ENCODE measurements at places on chromosomes 2 and 18. TPM values are rescaled to one million over a fixed set of nuclear protein-coding genes. Genes with fewer than 3 reads are reported as not detected.
A peak's percentile ranks its signal among the peaks of the same experiment; 100 is the strongest.

The TMEM17 gene
- 2.0 TPM for total RNA-seq

The PLEKHH2 gene
- 53.8 TPM for total RNA-seq

The RAMP1 gene
- total RNA-seq = 11.1 TPM

The MAP3K20 gene
- total RNA-seq = 52.0 TPM

The RNF149 gene
- total RNA-seq = 94.0 TPM

The DSG1 gene
- total RNA-seq = not detected

The CAD gene
- 27.1 TPM for total RNA-seq

The CRYBA2 gene
- total RNA-seq = not detected

The RIT2 gene
- not detected for total RNA-seq

The ANKRD29 gene
- total RNA-seq = 72.0 TPM

The KCNK3 gene
- total RNA-seq = 25.4 TPM

The AGXT gene
- total RNA-seq = not detected

The ST8SIA3 gene
- total RNA-seq = not detected

The SLC14A1 gene
- 6.0 TPM for total RNA-seq

The PSMA8 gene
- not detected for total RNA-seq

The RGPD8 gene
- total RNA-seq = 20.0 TPM

GRCh38 chr2:220090050-220090449, 462.6 kb downstream of the SLC4A3 start:
- H3K4me3 ChIP-seq = no peak overlapping the region
- DNase-seq = no peak
- H3K27ac ChIP-seq = no peak overlapping the region
- no peaks in the 10 kb centered on the region for H3K4me1 ChIP-seq
- H3K36me3 ChIP-seq = no peaks in the 10 kb centered on the region

- no peaks in the 10 kb centered on the region for H3K4me1 ChIP-seq
- no peaks in the 10 kb centered on the region for H3K27me3 ChIP-seq
- H3K27ac ChIP-seq = no peak overlapping the region
- no peak overlapping the region for H3K4me3 ChIP-seq
- H3K36me3 ChIP-seq = no peaks in the 10 kb centered on the region
- no peak for DNase-seq
These were observed 132.0 kb upstream of the UBE2E3 start for GRCh38 chr2:180848393-180848792.

- no peaks in the 10 kb centered on the region for H3K4me1 ChIP-seq
- H3K4me3 ChIP-seq = no peak overlapping the region
- no peaks in the 10 kb centered on the region for H3K27me3 ChIP-seq
- no peaks in the 10 kb centered on the region for H3K36me3 ChIP-seq
- H3K27ac ChIP-seq = no peak overlapping the region
- no peak for DNase-seq
These were observed 134.0 kb upstream of the SERTAD2 start for GRCh38 chr2:64787698-64788097.

DNA sequence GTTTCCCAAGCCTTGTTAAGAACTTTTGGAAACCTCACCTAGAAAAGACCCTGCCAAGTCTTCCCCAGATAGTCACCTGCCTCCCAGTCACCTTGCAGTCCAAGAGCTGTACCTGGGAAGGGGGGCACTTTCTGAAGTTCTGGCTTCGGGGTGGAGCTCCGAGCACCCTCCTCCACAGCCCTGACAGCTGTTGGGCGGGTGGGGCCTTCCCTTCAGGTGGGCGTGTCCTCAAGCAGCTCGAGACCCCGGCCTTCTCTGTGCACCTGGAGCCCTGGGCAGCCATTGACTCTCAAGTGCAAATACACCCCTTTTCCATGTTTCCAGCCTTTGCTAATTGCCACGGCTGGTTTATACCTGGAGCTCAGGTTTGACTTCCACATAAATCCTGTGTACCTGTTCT, 37.0 kb upstream of the IGFBP5 start:
- no peaks in the 10 kb centered on the region for H3K27me3 ChIP-seq
- H3K27ac ChIP-seq = no peak overlapping the region
- DNase-seq = no peak
- H3K4me3 ChIP-seq = no peak overlapping the region
- no peaks in the 10 kb centered on the region for H3K36me3 ChIP-seq

DNA sequence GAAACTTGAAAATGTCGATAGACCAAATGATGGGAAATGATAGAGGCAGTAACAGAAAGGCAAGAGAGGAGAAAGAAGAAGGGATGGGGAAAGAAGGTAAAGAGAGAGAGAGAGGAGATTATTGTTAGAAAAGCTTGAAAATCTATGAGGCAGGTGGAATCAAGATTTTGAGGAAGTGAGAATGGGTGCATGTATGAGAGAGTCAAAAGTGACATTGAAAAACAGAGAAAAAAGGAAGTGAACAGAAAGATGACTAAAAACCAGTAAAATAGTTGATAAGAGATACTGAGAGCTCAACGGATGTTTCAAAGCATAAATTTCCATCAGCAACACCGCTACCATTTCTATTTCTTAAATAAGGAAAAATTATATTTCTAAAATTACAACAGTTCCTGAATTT, 327.4 kb upstream of the CWC22 start:
- H3K4me1 ChIP-seq = no peaks in the 10 kb centered on the region
- no peak overlapping the region for H3K4me3 ChIP-seq
- no peak for DNase-seq
- no peaks in the 10 kb centered on the region for H3K36me3 ChIP-seq

GRCh38 chr2:234204480-234204879, 154.0 kb downstream of the SPP2 start:
- no peaks in the 10 kb centered on the region for H3K4me1 ChIP-seq
- DNase-seq = no peak
- no peak overlapping the region for H3K4me3 ChIP-seq
- no peaks in the 10 kb centered on the region for H3K36me3 ChIP-seq

GRCh38 chr2:9772999-9773902, 70.0 kb upstream of the TAF1B start:
- DNase-seq = no peak
- peaks cover 18% of the 10 kb centered on the region for H3K4me1 ChIP-seq
- no peaks in the 10 kb centered on the region for H3K27me3 ChIP-seq
- no peak overlapping the region for H3K4me3 ChIP-seq
- no peaks in the 10 kb centered on the region for H3K36me3 ChIP-seq

GRCh38 chr2:7508296-7508943, 591.2 kb downstream of the RNF144A start:
- no peaks in the 10 kb centered on the region for H3K4me1 ChIP-seq
- H3K27me3 ChIP-seq = peaks cover 5% of the 10 kb centered on the region
- H3K4me3 ChIP-seq = no peak overlapping the region
- DNase-seq = no peak
- H3K36me3 ChIP-seq = no peaks in the 10 kb centered on the region
- H3K27ac ChIP-seq = no peak overlapping the region

- peaks cover 18% of the 10 kb centered on the region for H3K4me1 ChIP-seq
- no peaks in the 10 kb centered on the region for H3K36me3 ChIP-seq
- peaks cover 90% of the 10 kb centered on the region for H3K27me3 ChIP-seq
- DNase-seq = peak; percentile 63
- peak overlapping the region; percentile 40 for H3K4me3 ChIP-seq
These were observed 822 bp downstream of the GDF7 start for GRCh38 chr2:20667531-20668401.

- no peak for DNase-seq
- no peaks in the 10 kb centered on the region for H3K36me3 ChIP-seq
- H3K4me1 ChIP-seq = peaks cover 23% of the 10 kb centered on the region
- peaks cover 69% of the 10 kb centered on the region for H3K27me3 ChIP-seq
- H3K27ac ChIP-seq = no peak overlapping the region
- no peak overlapping the region for H3K4me3 ChIP-seq
These were observed 2.0 kb upstream of the OSR1 start for GRCh38 chr2:19360266-19360965.

- no peak for DNase-seq
- no peak overlapping the region for H3K27ac ChIP-seq
- H3K4me3 ChIP-seq = no peak overlapping the region
- H3K36me3 ChIP-seq = no peaks in the 10 kb centered on the region
These were observed 26.6 kb upstream of the ZCCHC2 start for GRCh38 chr18:62496262-62496661.

DNA sequence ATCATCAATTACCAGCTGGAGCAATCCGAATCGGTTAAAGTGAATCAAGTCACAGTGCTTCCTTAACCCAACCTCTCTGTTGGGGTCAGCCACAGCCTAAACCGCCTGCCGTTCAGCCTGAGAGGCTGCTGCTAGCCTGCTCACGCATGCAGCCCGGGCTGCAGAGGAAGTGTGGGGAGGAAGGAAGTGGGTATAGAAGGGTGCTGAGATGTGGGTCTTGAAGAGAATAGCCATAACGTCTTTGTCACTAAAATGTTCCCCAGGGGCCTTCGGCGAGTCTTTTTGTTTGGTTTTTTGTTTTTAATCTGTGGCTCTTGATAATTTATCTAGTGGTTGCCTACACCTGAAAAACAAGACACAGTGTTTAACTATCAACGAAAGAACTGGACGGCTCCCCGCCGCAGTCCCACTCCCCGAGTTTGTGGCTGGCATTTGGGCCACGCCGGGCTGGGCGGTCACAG, 496 bp upstream of the ITGA4 start:
- DNase-seq = peak; percentile 76
- H3K4me1 ChIP-seq = peaks cover 18% of the 10 kb centered on the region
- H3K4me3 ChIP-seq = peak overlapping the region; percentile 60
- peak overlapping the region; percentile 85 for H3K27ac ChIP-seq

DNA sequence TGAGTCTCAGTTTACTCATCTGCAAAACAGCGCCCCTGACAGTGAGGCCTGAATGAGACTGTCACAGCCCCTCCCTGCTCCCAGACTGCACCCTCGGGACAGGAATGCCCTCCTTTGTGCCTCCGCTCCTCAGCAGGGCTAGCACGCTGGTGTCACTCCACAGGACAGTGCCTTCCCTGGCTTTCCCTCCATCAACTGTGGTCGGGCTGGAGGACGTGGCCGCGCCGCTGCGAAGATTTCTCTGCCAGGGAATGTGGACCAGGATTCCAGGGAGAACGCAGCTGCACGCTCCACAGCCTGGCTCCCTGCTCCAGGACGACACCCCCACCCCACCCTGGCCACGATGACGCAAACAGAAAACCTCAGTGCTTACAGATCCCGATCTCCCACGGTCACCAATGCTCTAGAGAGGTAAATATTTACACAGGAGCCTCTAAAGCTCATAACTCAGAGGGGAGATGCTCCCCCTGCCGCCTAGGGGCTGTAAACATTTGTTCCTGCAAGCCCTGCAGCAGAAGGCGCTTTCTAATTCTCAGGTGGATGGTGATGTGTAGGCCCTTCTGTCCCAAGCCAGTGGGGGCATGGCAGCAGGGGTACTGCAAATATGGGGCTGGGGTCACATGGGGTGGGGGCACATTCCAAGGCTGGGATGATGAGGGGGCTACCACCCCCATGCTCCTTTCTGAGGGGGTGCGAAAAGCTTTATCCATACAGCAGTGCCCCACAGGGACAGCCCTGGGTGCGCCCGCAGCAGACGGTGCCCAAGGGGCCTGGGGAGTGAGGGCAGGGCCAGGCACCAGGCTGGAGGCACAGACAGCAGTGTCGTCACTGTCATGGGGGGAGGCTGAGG, 12.4 kb downstream of the HS6ST1 start:
- no peaks in the 10 kb centered on the region for H3K27me3 ChIP-seq
- DNase-seq = peak; percentile 69
- H3K4me1 ChIP-seq = peaks cover 62% of the 10 kb centered on the region

DNA sequence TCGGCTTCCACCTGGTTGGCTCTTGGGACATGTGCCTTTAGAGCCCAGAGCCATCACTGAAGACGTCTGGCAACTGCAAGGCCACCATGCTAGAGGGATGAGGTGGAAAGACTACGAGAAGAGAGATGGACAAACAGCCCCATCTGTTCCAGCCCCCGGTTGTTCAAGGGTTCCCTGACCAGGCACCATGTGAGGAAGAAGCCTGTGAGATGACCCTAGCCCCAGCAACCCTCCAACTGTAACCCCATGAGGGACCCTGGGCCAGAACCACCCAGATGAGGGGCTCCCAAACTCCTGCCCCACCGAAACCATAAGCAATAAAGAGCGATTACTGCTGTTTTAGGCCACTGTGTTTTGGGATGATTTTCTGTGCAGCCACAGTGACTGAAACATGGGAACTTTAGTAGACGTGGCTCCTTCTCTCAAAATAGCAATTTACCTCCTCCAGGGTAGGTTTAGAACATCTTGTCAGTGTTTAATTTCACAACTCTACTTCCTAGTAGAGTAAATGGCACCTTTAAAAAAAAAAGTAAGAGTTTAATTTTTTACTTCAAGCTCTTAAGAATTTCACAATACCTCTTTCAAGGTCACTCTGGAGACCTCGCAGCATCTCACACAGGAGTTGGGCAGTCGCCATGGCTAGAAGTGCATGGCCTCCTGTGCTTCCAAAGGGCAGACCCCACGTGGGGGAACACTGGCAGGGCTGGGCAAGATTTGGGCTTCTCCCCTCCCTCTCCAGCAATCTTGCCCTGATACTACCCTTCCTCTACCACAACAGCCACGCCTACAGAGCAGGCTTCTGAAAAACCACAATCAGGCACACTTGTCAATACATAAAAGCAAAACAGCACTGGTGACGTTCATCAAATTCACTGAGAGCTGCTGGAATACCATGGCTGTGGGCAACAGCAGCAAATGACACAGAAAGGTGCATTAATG, 48.8 kb downstream of the TMEM163 start:
- no peaks in the 10 kb centered on the region for H3K36me3 ChIP-seq
- H3K27ac ChIP-seq = peak overlapping the region; percentile 67
- H3K27me3 ChIP-seq = no peaks in the 10 kb centered on the region
- no peak overlapping the region for H3K4me3 ChIP-seq
- DNase-seq = peak; percentile 89

- no peaks in the 10 kb centered on the region for H3K27me3 ChIP-seq
- no peak for DNase-seq
- no peak overlapping the region for H3K27ac ChIP-seq
- no peak overlapping the region for H3K4me3 ChIP-seq
These were observed 75.6 kb upstream of the CCDC150 start for GRCh38 chr2:196563876-196564275.

GRCh38 chr2:211237586-211238275, 681.3 kb downstream of the CPS1 start:
- H3K4me3 ChIP-seq = no peak overlapping the region
- no peaks in the 10 kb centered on the region for H3K4me1 ChIP-seq
- H3K27me3 ChIP-seq = no peaks in the 10 kb centered on the region
- no peak overlapping the region for H3K27ac ChIP-seq

GRCh38 chr2:31214444-31214915, 2.8 kb downstream of the CAPN14 start:
- H3K4me1 ChIP-seq = no peaks in the 10 kb centered on the region
- H3K27me3 ChIP-seq = no peaks in the 10 kb centered on the region
- no peak overlapping the region for H3K4me3 ChIP-seq
- DNase-seq = no peak
- no peak overlapping the region for H3K27ac ChIP-seq
- H3K36me3 ChIP-seq = no peaks in the 10 kb centered on the region

- no peak overlapping the region for H3K4me3 ChIP-seq
- H3K27me3 ChIP-seq = no peaks in the 10 kb centered on the region
- DNase-seq = no peak
- H3K4me1 ChIP-seq = peaks cover 4% of the 10 kb centered on the region
These were observed 18.4 kb downstream of the PREPL start for GRCh38 chr2:44342854-44343253.

DNA sequence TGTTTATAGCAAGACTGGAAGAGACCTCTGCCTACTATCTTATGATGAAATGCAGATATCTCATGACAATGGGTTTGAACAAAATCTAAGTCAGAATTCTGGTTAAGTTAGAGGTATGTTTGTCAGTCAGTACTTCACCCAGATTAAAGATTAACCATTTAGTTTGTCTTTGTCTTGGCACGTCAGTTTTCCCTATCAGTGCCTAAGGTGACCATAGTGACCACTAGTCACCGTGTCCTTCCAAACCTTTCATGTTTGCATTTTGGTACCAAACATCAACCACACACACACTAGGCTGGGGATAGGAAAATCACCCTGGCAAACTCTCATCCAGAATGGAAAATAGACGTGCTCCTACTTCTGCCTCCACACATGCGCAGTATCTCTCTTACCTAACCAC, 248.9 kb downstream of the PIEZO2 start:
- no peak overlapping the region for H3K4me3 ChIP-seq
- no peaks in the 10 kb centered on the region for H3K27me3 ChIP-seq
- DNase-seq = no peak
- no peaks in the 10 kb centered on the region for H3K36me3 ChIP-seq
- H3K27ac ChIP-seq = no peak overlapping the region
